ENCODE measurements at places on chromosomes 13 and 19.

DNA sequence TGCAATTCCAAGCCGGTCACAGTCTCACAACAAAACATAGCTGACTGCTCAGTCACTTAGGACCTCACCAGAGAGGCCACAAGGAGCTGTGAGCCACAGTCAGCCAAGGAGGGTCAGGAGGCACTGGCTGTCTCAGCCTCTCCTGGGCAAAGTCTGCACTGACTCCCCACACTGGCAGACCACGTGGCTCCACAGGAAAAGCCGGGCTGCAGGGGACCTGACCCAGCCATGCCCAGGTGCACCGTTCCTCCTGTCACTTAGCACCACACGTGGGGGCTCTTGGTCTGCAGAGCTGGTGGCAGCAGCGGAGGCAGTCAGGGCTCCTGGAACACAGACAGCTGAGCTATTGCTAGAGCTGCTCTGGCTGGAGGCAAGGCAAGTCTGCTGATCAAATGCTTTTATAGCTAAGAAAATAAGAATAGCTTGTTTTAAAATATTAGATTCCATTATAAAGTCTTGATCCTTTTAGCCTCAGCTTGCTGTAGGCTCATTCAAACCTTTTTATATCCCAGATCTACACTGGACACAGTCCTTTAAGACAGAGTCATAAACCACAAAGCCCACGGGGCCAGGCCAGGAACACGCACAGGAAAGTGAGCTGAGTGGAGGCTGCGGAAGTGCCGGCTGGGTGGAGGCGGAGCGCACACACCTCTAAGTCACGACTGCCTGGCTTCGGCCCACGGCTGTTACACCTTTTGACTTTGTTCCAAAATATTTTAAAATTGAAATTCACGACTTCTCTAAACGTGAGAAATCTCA is 744.1 kb downstream of the UQCRFS1 start:
- peak; percentile 75 for DNase-seq

GRCh38 chr19:35138305-35138892 is at the start of gene FXYD1:
FXYD1 (plus strand) TSS chr19:35138824; CDS start chr19:35140080, 1,256 bp downstream.
- no peak for DNase-seq

- DNase-seq, result no peak
Measured at GRCh38 chr19:40584007-40584406, 7.3 kb downstream of the SHKBP1 start.

- peak; percentile 58 for DNase-seq
Measured at GRCh38 chr13:97116754-97117153, 105.4 kb upstream of the MBNL2 start.

DNA sequence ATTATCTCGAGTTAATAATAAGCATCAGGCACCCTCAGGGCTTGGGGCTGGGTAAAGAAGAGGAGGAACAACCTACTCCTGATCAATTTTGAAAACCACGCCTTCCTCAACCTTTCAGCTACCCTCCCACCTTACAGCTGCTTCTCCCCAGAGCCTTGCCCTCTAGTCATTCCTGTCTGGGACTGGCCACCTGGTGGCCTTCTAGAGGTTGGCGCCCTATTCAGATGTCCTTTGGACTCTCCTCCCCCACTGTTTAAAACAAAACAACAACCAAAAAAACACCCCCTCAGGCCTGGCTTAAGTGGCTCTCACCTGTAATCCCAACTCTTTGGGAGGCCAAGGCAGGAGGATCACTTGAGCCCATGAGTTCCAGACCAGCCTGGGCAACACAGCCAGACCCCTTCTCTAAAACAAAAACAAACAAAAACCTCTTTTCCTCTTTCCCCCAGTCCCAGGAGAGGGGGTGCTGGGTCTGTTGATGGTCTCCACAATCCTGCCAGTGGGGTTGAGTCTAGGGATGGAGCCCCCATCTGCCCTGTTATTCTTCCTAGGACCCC is 62.3 kb downstream of the CCDC70 start:
- DNase-seq, result no peak

- peak; percentile 43 for DNase-seq
Measured at GRCh38 chr13:113548171-113548641, 36.3 kb upstream of the TFDP1 start.

DNA sequence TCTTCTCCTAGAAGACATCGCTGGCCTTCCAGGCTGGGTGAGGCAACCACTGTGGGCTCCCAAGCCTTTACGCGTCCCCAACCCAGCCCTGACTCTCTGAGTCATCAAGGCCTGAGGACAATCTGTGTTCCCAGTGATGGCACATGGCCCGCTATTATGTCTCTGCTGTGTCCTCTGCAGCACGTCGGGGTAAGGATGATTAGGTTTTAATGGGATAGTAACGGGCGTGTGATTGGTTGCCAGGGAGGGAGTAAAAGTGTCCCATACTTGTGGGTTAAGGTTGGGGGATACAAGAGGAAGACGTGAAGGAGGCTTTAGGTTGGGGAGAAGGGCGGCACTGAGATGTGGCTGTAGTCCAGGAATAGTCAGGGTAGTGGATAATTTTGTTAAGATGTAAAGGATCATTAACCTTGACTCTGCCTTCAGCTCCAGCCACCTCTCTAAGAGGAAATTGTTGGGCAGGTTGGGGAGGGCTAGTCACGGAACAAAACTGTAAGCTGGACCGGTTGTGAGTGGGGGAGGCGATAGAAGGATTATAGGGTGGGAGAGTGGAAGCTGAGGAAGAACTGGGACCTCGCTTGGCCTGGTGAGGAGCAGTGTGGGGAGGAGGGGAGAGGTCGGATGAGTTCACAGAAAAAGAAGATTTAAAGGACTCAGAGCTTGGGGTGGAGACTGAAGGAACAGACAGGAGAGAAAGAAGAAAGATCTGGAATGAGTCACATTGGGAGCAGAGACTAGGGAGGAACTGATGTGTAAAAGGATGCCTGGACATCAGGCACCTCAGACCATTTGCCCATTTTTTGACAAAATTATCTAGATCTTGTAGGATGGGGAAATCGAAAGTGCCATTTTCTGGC is 27.9 kb upstream of the IGFL1 start:
- no peak for DNase-seq

- DNase-seq, result no peak
Measured at GRCh38 chr19:55489711-55490477, 1.7 kb downstream of the SSC5D start.

DNA sequence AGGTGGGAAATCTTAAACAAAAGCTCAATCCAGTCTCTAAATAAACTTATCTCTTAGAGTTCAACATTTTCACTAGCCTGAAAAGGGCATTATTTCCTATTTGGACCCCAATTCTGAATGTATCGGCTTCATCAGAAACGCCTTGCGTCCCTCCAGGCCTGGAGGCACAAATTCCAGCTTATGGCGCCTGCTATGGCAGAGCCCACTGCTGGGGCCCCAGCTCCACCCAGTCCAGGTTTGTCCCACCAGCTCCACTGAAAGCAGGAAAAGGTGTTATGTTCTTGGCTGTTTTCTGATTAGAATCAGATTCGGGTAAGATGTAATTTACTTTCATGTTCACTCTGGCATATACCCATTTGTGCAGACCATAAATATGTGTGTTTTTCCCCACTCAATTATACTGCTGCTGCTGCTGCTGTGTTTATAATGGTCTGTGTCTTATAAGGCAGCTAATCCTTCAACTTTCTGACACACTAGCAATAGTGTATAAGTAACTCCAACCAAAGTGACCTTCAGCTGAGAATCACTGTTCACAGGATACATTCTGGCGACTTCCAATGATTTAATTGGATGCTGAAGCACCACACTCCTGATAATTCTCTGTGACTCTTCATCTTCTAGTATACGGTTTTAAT is 6.4 kb downstream of the IRS2 start:
- DNase-seq, result no peak

GRCh38 chr19:51179256-51179655 is 37.2 kb downstream of the SIGLEC7 start:
- DNase-seq, result no peak

DNA sequence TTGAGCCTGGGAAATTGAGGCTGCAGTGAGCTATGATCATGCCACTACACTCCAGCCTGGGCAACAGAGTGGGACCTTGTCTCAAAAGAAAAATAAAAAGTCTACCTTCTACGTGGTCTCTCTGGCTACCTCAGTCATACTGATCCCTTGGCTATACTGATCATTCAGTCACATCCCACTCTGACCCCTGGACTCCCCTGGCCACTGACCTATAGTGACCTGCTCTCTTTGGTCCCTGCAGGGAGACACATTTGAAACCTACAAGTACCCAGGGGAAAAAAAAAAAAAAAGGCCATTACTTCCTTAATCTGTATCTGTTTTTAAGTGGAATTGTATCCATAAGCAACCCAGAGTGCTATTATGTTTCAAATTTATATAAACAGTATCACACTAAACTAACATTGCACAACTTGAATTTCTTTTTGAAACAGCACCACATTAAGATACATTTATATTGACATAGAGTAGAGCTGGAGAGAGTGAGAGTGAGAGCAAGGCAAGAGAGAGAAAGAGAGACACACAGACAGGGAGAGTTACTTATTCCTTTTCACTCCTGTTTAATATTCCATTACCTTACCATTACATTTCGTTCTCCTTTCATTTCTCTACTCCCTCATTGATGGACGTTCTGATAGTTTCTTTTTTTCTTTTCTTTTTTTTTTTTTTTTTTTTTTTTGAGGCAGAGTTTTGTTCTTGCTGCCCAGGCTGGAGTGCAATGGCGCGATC is 23.7 kb upstream of the CERS4 start:
- no peak for DNase-seq

- DNase-seq, result no peak
Measured at GRCh38 chr13:110286833-110287819, 19.8 kb downstream of the COL4A1 start.

GRCh38 chr19:33906578-33907335 is 110.1 kb downstream of the KCTD15 start:
- DNase-seq, result peak; percentile 17

- peak; percentile 89 for DNase-seq
Measured at GRCh38 chr19:9538183-9539058, at the start of gene ZNF426. ZNF426 (minus strand) TSS chr19:9538645; CDS start chr19:9536232, 2,413 bp downstream.

GRCh38 chr13:88544836-88545235 is 873.7 kb downstream of the SLITRK5 start:
- no peak for DNase-seq

All from fibroblast of upper back skin (primary cell).